A673 (cell line): ENCODE measurements at places on chromosomes 12 and 14. TPM values are rescaled to one million over a fixed set of nuclear protein-coding genes. Genes with fewer than 3 reads are reported as not detected.
A peak's percentile ranks its signal among the peaks of the same experiment; 100 is the strongest.

The CLEC4D gene
- total RNA-seq, result not detected in 2 replicates

The NINJ2 gene
- 0.42 TPM in 1 of 2 replicates, not detected in the other for total RNA-seq

The RNASE3 gene
- total RNA-seq, result not detected in 2 replicates

The PELI2 gene
- 5.5 and 8.1 TPM in 2 replicates for total RNA-seq

The FAM181A gene
- not detected in 2 replicates for total RNA-seq

The TFCP2 gene
- total RNA-seq, result 46.1 and 49.2 TPM in 2 replicates

GRCh38 chr12:103197725-103198388 is 240.4 kb downstream of the ASCL1 start:
- no peak overlapping the region for H3K4me3 ChIP-seq
- no peaks in the 10 kb centered on the region for H3K4me1 ChIP-seq
- no peak for DNase-seq
- H3K27ac ChIP-seq, result no peak overlapping the region

DNA sequence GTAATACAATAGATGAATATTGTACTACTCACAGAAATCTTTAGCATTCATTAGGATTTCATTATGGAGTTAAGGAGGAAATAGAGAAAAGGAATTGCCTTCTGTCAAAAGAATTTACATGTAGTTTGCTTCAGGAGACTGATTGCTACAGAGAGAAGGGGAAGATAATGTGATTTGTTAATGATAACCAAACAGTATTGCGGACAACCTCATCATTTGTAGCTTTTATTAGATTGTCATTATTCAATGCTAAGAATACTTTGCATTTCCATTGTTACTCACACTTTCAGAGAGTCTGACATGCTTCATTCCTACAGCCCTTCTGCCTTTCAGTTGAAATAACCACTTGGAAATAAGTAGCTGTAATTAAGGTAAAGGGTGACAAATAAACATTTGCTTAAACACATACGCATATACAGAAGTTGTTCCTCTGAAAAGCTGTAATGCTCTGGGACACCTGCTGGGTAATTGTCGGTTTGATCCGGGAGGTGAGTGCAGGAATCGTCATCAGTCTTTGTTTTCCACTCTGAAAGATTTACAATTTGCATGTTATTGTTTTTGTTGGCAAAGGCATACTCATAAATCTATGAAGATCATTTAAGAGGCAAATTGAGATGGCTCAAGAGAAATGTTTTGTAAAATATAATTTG is 600.2 kb downstream of the TRHDE start:
- no peak overlapping the region for H3K4me3 ChIP-seq
- H3K27me3 ChIP-seq, result no peaks in the 10 kb centered on the region

GRCh38 chr12:97572220-97572619 is 109.6 kb downstream of the RMST start:
- no peaks in the 10 kb centered on the region for H3K36me3 ChIP-seq
- H3K27me3 ChIP-seq, result peaks cover 4% of the 10 kb centered on the region
- H3K4me1 ChIP-seq, result no peaks in the 10 kb centered on the region
- H3K27ac ChIP-seq, result no peak overlapping the region

- H3K4me3 ChIP-seq, result peak within 1 kb of the TSS; percentile 44
- H3K36me3 ChIP-seq, result no peaks in the 10 kb centered on the region
- H3K4me1 ChIP-seq, result peaks cover 46% of the 10 kb centered on the region
- no peaks in the 10 kb centered on the region for H3K27me3 ChIP-seq
- peak; percentile 57 for DNase-seq
These were observed at the start of gene TSPAN8 for GRCh38 chr12:71157601-71158233. Gene TSPAN8 (minus strand): TSS chr12:71157999. CDS start chr12:71157678, 321 bp downstream.

DNA sequence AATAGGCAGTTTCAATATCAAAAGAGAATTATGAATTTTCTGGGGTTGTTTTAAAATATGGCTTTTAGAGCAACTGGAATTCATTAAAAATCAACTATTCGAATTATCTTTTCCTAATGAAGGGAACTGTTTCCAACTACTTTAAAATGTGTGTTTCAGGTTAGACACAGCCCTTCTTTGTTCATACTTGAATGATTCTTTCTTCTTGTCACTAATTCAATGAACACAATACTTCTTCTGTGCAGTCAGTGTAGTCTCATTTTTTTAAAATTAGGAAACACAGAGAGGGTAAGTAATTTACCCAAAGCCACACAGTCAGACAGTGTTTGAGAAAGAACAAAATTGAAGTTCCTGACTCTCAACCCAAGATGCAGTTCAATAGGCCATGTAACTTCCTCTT is 414.0 kb downstream of the CCDC91 start:
- H3K4me1 ChIP-seq, result no peaks in the 10 kb centered on the region
- H3K4me3 ChIP-seq, result no peak overlapping the region
- no peaks in the 10 kb centered on the region for H3K36me3 ChIP-seq
- no peaks in the 10 kb centered on the region for H3K27me3 ChIP-seq

- no peaks in the 10 kb centered on the region for H3K27me3 ChIP-seq
- H3K36me3 ChIP-seq, result no peaks in the 10 kb centered on the region
- no peak overlapping the region for H3K4me3 ChIP-seq
- peaks cover 13% of the 10 kb centered on the region for H3K4me1 ChIP-seq
- DNase-seq, result no peak
- no peak overlapping the region for H3K27ac ChIP-seq
These were observed 76.9 kb upstream of the EEA1 start for GRCh38 chr12:93005928-93006392.

DNA sequence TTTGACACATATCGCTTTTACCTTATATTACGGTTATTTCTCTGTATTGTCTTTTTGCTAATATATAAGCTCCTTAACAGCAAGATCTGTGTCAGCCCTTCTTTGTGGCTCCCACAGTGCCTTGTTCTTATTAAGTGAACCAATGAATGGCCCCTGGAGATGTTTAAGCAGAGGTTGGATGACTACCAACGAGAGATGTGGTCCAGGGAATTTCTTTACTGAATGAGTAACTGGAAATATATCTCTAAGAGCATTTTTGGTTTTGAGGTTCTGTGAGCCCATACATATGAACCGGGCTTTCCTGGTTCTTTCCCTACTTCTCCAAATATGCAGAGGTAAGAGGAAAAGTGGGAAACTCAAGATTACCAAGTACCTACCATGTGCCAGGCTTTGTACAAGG is 23.5 kb downstream of the CALCOCO1 start:
- peaks cover 15% of the 10 kb centered on the region for H3K4me1 ChIP-seq
- no peak overlapping the region for H3K4me3 ChIP-seq

GRCh38 chr12:10170216-10170615 is 1.7 kb downstream of the OLR1 start:
- H3K36me3 ChIP-seq, result no peaks in the 10 kb centered on the region
- DNase-seq, result no peak
- no peaks in the 10 kb centered on the region for H3K4me1 ChIP-seq
- no peaks in the 10 kb centered on the region for H3K27me3 ChIP-seq
- H3K27ac ChIP-seq, result no peak overlapping the region
- no peak overlapping the region for H3K4me3 ChIP-seq

DNA sequence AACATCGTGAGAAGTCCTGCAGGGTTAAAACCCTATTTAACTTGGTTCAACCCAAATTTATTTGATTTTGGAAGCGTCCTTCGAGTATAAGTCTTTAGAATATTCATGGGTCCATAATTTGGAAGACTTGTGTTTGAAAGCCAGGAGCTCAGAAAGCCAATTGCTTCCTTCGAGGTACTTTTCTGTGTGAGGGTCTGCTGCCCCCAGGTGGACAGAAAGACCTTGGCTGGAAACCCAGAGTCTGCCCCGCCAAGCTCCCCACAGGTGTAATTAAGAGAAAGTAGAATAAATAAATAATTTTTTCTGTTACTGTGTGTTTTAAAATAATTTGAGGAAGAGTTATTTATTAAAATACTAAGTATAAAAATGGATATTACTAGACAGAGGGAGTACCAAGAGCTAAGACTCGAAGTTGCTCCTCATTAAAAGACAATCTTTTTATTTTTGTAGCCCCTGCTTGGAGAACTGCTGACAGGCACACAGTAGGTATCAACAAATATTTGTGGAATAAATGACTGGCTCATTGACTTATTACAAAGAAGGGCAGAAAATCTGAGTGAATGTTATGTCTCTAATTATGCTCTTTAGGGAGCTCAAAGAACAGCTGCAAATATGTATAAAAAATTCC is 105.8 kb downstream of the PAH start:
- H3K4me1 ChIP-seq, result no peaks in the 10 kb centered on the region
- no peak overlapping the region for H3K4me3 ChIP-seq
- H3K27me3 ChIP-seq, result peaks cover 16% of the 10 kb centered on the region
- no peak overlapping the region for H3K27ac ChIP-seq

GRCh38 chr14:103071544-103072251 is 12.3 kb upstream of the LBHD2 start:
- H3K27ac ChIP-seq, result no peak overlapping the region
- H3K4me3 ChIP-seq, result no peak overlapping the region
- DNase-seq, result no peak
- no peaks in the 10 kb centered on the region for H3K4me1 ChIP-seq

DNA sequence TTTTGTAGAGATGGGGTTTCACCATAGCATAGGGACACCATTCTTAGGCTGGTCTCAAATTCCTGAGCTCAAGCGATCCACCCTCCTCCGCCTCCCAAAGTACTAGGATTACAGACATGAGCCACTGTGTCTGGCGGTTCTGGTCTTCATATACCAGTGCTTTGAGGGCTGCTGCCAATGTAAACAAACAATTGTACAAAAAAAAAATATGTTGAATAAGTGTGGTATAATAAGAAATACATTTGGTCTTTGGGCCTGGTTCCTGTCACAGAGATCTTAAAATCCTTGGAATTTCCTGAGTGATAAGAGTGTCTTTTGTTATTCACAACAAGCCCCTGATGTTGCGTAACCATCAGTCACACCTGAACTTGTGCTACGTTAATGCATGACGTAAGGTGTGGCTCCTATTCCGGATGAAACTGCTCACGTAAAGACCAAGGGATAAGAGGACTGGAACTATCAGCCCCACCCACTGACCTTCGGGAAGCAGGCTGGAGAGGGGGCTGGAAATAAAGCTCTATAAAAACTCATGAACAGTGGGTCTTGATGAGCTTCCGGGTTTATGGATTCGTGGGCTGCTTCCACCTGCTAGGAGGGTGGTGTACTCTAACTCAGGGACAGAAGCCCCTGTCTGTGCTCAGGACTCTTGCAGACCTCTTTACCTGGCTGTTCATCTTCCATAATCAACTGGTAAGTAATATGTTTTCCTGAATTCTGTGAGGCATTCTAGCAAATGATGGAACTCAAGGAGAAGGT is 16.5 kb upstream of the RIMKLB start:
- no peaks in the 10 kb centered on the region for H3K36me3 ChIP-seq
- H3K4me1 ChIP-seq, result peaks cover 18% of the 10 kb centered on the region
- no peak overlapping the region for H3K4me3 ChIP-seq
- no peaks in the 10 kb centered on the region for H3K27me3 ChIP-seq
- no peak for DNase-seq

DNA sequence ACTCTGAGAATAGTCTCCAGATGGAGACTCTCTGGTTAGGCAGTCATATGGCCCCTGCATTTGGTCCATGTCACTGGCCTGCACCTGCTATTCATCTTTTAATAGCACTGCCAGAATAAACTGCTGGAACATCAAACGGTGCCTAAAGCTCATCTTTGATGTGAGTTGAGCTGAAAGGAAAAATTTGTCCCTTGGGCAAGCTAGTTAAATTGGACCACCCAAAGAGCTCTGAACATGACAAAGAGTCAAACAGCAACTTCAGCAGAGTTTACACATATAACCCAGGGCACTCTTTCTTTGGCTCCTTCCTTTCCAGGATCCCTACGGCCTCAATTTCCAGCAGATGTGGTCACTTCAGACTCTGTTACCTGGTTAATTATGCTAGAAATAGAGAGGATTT is 269.9 kb downstream of the RPL10L start:
- no peak overlapping the region for H3K4me3 ChIP-seq
- H3K4me1 ChIP-seq, result no peaks in the 10 kb centered on the region
- H3K27ac ChIP-seq, result no peak overlapping the region
- no peaks in the 10 kb centered on the region for H3K27me3 ChIP-seq

- H3K27ac ChIP-seq, result no peak overlapping the region
- H3K4me1 ChIP-seq, result peaks cover 41% of the 10 kb centered on the region
- no peaks in the 10 kb centered on the region for H3K36me3 ChIP-seq
These were observed 9.6 kb downstream of the GSG1 start for GRCh38 chr12:13093848-13094220.

- H3K27me3 ChIP-seq, result no peaks in the 10 kb centered on the region
- H3K36me3 ChIP-seq, result peaks cover 10% of the 10 kb centered on the region
- H3K4me3 ChIP-seq, result peak within 1 kb of the TSS; percentile 99
- DNase-seq, result peak; percentile 81
- H3K4me1 ChIP-seq, result peaks cover 57% of the 10 kb centered on the region
- H3K27ac ChIP-seq, result peak within 1 kb of the TSS; percentile 87
These were observed at the start of gene CRIP2 for GRCh38 chr14:105474483-105475268. Gene CRIP2 (plus strand): TSS chr14:105474821. CDS start chr14:105474863, 42 bp downstream.

- H3K36me3 ChIP-seq, result no peaks in the 10 kb centered on the region
- H3K4me3 ChIP-seq, result no peak overlapping the region
- H3K27ac ChIP-seq, result no peak overlapping the region
- no peak for DNase-seq
- no peaks in the 10 kb centered on the region for H3K27me3 ChIP-seq
- no peaks in the 10 kb centered on the region for H3K4me1 ChIP-seq
These were observed 38.9 kb upstream of the RASSF3 start for GRCh38 chr12:64571411-64571810.

DNA sequence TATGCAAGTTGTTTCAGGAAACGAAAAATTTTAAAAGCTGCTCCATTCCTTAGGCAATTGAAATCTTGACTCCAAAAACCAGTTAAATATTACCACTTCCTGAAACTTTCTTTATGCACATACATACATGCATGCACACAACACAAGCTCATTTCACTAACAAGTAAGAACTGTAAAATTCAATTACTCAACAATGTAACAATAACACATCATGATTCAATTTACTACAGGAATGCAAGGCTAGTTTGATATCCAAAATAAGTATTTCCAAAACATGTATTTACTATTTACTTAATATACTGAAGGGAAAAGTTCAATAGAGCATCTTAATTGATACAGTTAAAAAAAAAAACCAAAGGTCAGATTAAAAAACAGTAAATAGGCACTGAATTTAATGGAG is 19.6 kb downstream of the NAP1L1 start:
- H3K27me3 ChIP-seq, result no peaks in the 10 kb centered on the region
- peaks cover 79% of the 10 kb centered on the region for H3K36me3 ChIP-seq
- H3K4me1 ChIP-seq, result peaks cover 24% of the 10 kb centered on the region
- H3K4me3 ChIP-seq, result no peak overlapping the region

DNA sequence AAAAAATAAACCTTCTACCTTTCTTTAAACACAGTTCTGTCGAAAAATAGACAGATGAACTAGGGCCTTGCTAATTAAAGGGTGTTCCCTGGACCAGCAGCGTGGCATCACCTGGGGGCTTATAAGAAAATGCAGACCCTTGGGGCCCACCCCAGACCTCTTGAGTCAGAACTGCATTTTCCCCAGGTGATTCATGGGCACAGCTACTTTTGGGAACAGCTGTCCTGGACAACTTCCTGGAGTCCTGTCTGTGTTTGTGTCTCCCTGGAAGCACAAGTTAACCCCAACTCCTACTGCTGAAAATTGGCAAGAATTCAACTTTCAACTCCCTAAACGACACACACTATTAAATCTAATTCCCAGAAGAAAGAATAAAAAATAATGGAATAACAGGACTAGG is 17.8 kb downstream of the FBLN5 start:
- no peaks in the 10 kb centered on the region for H3K27me3 ChIP-seq
- no peaks in the 10 kb centered on the region for H3K36me3 ChIP-seq
- no peak overlapping the region for H3K27ac ChIP-seq
- peaks cover 9% of the 10 kb centered on the region for H3K4me1 ChIP-seq
- H3K4me3 ChIP-seq, result no peak overlapping the region
